ENCODE measurements at places on chromosomes 11 and 22. TPM values are rescaled to one million over a fixed set of nuclear protein-coding genes. Genes with fewer than 3 reads are reported as not detected.

GALR3 gene
- total RNA-seq, result 0.29 TPM

C11orf68 gene
- 44.8 TPM for total RNA-seq

TP53AIP1 gene
- not detected for total RNA-seq

NAT10 gene
- total RNA-seq, result 31.6 TPM

AKIP1 gene
- 29.8 TPM for total RNA-seq

FAT3 gene
- total RNA-seq, result 1.4 TPM

MYEOV gene
- total RNA-seq, result 0.72 TPM

APOBEC3G gene
- total RNA-seq, result 7.7 TPM

TREH gene
- total RNA-seq, result 23.0 TPM

PES1 gene
- 62.6 TPM for total RNA-seq

SMC1B gene
- total RNA-seq, result not detected

TRIM34 gene
- total RNA-seq, result 8.6 TPM

TMEM191B gene
- 3.4 TPM for total RNA-seq

CABP7 gene
- not detected for total RNA-seq

GRCh38 chr11:31826536-31827438 lies 15.7 kb upstream of the PAX6 start:
- DNase-seq, result no peak

- DNase-seq, result no peak
Measured at GRCh38 chr11:8671651-8672062, 10.8 kb downstream of the TRIM66 start.

GRCh38 chr11:64762277-64762673 lies 2.5 kb upstream of the PYGM start:
- DNase-seq, result no peak

- DNase-seq, result no peak
Measured at GRCh38 chr11:20093775-20094174, 66.5 kb downstream of the DBX1 start.

GRCh38 chr11:90391756-90392155 lies 168.9 kb upstream of the CHORDC1 start:
- DNase-seq, result no peak

DNA sequence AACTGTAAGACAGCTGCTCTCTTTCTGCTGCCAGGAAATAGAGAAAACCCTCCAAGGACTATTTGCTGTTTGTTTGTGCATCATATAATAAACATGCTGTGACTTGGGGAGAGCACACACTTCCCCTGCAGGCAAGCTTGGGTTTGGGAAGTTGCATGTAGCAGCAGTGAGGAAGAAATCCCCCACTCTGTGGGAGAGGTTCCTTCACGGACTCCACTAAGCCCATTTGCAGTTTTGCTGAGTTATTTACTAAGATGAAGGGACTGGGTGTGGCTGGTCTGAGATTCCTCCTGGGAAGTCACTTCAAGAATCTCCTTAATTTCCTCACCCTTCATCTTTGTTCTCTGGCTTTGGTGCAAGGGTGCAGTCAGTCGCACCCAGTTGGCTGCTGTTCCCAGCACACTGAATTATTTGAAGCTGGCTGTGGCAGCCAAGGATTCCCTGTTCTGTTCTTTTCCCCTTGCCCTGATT lies 104.9 kb downstream of the ARFGAP2 start:
- DNase-seq, result no peak

DNA sequence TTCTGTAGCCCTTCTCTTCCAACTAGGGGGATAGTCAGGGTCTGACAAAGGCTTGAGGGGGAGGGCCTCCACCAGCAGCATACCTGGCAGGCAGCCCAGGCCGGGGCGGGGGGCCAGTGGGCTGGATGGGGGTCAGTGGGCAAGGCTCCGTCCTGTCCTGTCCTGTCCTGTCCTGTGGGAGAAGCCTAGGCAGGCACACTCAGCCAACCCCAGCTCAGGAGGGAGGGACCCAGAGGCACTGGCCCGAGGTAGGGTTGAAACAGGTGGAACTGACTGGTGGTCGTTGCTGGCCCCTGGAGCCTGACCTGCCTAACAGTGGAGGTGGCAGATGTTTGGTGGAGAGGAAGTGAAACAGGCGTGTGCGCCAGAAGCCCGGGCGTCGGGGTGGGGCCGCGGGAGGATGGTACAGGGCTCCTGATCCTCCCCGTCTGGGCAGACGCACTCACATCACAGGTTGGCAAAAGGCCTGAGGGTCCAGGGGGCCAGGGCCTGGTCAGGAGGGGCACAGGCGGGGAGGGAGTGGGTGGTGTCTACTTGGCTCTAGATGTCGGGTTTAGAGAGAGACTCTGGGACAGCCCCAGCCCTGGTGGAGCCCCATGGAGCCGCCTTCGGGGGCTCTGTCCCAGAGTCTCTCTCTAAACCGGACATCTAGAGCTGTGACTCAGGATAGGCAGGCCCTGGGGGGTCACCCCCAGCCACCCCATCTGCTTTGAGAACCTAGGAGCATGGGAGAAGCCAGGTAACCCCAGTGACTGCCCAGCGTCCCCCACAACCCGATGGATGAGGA lies 32.5 kb upstream of the GRAMD4 start:
- DNase-seq, result no peak

DNA sequence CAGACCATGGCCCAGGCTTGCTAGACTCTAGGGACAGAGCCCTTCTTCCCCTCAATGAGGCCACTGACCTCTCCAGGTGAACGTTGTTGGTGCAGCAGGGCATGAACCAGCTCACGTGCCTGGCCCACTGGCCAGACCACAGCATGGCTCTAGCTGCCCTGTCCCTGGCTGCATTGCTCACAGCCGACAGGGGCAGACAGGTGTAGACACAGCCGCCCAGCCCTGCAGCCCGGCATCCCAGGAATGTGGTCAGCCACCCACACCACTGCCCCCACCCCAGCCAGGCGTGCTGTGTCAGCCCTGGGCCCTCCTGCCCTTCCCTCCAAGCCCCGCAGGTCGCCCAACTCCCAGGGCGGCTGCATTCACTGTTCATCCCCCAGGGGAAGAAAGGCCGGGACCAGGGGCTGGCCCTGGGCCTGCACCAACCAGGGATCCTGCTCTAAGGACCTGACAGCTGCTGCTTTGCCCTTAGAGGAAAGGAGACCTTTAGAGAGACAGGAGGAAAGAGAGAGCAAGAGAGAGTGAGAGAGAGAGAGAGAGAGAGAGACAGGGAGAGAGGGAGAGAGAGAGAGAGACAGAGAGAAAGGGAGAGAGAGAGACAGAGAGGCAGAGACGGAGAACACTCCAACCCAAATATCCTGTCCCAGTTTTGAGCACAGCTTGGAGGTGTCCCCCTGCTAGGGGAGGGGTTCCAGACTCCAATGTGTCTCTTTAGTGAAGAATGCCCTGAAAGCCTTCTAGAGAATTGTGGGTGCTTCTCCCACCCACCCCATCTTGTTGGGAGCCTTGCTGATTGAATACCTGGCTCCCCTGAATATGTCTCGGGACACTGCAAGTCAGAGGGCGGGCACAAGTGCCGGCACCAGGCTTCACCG lies 44.2 kb upstream of the LINC01488 start:
- peak; percentile 19 for DNase-seq

GRCh38 chr22:35601743-35602615 lies 15.2 kb downstream of the MB start:
- peak; percentile 32 for DNase-seq

DNA sequence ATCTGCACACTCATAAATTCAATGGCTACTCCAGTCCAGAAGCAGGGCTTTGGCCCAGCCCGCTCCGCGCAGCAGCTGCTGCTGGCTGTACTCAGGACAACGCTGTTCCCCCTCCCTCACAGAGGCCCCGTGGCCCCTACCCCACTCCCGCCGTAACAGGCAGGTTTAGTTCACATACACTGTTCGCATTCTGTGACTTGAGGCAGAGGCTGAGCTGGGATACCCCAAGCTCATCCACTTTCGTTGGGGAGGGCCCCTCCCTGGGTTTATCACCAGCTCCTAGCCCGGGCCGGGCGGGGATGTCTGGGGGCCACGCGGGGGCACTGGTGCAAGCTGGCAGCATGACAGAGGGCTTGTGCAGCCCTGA lies 52.4 kb downstream of the SYT13 start:
- no peak for DNase-seq

DNA sequence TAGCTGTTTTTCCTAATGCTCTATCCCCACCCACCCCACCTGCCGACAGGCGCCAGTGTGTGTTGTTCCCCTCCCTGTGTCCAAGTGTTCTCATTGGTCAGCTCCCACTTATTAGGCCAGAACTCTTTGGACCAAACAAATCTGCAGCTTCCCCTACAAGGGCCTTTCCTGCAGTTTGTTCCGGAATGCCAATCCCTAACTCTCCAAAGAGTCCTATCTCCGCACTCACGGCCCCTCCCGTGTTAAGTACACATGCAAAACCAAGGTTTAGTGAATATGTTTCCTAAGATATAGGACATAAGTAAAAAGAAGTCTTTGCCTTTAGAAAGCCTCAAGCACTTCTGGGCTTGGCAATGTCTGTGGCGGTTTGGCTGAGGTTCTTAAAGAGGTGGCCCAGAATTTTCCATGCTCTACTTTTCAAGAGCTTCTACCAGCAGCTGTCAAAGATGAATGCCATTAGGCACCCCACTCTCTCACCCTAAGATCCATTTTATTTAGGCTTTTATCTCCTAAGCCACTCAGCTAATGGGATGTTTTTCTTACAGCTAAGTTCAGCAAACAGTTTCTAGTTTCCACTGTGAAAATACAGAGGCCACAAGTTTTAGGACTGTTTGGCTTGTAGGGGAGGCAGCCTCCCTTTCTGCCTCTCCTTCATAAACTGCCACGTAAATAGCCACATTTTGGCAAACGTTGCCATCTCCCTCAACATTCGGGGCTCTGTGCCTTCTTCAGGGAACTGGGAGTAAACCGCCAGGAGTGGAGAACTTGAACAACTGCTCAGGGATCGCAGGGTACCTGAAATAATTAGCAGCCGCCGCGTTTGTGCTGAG lies 1.6 kb downstream of the CD59 start:
- DNase-seq, result no peak

GRCh38 chr11:117814204-117814765 lies 10.3 kb downstream of the FXYD2 start:
- DNase-seq, result peak; percentile 79

- DNase-seq, result no peak
Measured at GRCh38 chr11:2536440-2536989, 91.7 kb downstream of the KCNQ1 start.

- DNase-seq, result peak; percentile 27
Measured at GRCh38 chr11:47524291-47524874, 28.5 kb downstream of the CELF1 start.

DNA sequence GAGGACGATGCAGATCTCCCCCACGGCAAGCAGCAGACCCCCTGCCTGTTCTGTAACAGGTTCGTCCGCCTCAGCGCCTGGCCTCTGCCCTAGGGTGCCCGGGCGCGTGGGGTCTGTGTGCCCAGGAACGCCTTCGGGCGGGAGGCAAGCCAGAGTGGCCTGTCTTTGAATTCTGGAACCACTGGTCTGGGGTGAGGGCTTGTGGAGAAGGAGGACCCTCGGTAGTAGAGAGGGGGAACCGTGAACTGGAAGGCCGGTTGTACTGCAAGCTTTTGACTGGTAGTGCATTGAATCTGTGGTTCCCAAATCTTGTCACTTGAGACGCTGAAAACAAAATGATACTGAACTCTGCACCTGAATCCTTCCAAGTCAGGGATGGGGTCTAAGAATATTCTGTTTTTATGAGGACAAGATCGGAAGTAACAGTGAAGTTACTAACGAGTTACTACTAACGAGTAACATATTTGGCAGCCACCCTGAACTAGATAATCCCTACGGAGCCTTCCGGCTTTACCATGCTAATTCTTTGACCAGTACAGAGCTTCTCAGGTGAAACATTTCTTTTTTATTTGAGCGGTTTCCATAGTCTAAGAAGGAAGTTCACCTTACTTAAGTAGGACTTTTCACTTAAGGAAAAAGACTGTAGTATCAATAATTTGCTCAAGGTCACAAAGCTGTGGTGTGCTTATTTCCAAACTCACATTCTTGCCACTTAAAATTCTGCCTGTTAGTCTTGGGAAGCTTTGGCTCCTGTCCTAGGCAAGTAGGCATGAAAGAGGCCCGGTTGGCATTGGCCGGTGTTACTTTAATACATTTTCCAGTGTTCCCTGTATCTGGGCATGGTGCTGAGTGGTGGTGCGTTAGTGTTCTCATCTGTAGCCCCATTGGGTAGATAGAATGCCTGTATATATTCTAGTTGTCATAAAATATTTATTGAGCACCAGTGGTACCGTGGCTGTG lies 860 bp downstream of the PRMT3 start:
- DNase-seq, result no peak

GRCh38 chr11:8381343-8381742 lies 117.7 kb upstream of the LMO1 start:
- no peak for DNase-seq

DNA sequence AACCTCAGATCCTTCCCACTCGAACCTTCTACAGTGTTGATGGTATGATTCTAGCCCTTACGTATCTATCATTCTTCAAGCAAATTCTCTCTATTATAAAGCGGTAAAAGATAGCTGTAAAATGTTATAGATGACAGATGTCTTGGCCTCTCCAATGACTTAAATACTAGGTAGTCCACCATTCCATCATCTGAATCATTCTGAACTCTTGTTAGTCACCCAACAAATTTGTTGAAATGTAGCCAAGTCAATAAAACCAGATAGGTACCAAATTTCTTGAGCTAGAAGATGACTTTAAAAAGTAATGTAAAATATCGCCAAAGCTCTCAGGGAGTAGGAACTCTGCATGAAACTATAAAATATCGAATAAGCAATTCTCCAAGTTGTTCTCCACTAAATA lies 32.6 kb upstream of the PICALM start:
- DNase-seq, result no peak

GRCh38 chr22:36333644-36334043 lies 54.1 kb downstream of the MYH9 start:
- peak; percentile 62 for DNase-seq

- no peak for DNase-seq
Measured at GRCh38 chr22:24106385-24107381, 74.6 kb upstream of the SUSD2 start.

DNA sequence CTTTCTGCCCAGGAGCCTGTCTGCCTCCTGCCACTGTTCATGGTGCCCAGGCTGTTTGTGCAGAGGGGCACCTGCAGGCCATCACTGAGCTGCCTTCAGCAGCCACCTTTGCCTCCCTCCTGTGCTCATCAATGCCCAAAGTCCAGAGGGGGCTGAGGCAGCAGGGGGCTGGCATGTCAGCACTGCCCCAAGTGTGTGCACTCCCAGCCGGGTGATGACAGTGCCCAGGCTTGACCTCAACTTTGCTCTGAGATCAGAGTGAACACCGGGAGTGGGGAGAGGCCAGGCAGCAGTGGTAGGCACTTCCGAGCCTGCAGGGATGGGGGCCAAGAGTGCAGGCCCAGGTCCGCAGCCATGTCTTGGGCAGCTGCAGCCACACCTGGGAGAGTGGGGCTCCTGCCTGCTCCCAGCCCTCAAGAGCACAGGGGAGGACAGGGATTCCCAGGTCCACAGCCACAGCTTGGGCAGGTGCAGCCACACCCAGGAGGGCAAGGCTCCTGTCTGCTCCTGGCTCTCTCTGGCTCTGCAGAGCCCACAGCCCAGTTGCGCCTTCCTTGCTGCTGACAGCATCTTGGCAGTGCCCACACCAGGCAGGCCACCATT lies 15.2 kb downstream of the SAA4 start:
- DNase-seq, result no peak

- DNase-seq, result no peak
Measured at GRCh38 chr22:45752036-45752435, 80.4 kb downstream of the ATXN10 start.
